ENCODE measurements at places on chromosomes 4 and X.

GRCh38 chr4:154389148-154389547 is 102.5 kb downstream of the DCHS2 start:
- DNase-seq, result no peak

DNA sequence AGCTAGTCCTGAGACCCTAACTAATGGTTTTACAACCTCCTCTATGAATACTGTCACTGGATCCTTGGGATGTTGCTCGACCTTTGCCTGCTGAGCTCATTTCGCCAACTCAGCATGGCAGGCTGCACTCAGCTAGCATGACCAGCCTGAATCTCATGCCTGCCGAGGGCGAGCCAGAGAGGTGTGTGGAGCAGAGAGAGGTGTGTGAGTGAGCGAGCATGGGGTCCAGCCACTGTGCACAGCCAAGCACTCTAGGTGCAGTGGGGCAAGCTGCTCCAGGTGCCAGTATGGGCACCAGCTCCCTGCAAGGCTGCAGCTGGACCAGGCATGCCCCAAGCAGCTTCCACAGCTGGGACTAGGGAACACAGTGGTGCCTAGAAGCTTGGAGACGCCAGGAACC is 410.9 kb downstream of the PCDH10 start:
- DNase-seq, result no peak

DNA sequence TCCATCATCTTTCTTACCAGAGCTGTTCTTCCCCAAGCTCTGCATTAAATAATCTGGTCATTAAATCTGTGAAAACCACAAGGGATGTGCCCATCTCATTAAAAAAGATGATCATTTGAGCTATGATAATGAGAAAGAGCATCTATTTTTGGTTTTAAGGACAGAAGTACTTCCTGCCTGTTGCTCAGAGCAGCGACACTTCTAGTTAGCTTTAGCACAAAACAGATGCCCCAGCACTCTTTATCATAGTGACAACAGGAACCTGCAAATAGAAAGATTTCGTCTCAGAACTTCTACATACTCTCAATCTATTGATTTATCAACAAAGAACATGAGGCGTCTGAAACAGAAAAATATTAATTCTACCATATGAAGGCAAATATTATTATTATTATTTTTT is 140.1 kb downstream of the APBB2 start:
- no peak for DNase-seq

DNA sequence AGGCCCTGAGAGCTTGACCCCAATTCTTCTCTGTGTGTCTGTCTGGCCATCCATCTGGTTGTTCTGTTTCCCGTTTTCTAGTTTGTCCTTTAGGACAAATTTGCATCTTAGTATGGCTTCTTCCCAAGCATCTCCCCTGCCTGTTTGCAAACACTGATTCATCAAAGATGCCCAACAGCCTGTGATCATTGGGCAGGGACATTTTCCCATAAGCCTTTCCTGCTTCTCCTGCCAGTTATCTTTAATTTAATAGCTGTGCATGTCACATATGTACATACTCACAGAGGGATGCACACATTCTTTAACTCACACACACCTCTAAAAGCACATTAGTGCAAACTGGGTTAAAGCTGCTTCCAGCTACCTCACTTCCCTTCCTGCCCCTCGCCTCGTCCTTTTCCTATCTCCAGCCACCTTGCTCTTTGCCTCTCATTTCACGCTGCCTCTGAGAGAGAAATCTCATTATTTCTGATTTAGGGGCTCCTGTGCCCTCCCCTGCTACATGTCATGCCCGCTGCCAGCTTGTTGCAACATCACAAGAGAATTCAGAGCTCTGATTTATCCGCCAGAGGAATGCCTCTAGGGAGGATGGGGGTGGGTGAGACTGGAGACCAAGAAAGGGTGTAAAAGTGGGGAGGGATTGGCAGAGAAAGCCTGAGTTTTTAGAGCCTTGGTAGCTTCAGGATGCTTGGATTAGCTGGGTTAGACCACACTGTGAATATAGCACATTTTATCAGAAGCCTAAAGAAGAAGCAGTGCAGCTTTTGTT is 100.6 kb downstream of the NHS start:
- no peak for DNase-seq

- DNase-seq, result no peak
Observed at GRCh38 chrX:37752936-37753335, 26.9 kb upstream of the CYBB start.

DNA sequence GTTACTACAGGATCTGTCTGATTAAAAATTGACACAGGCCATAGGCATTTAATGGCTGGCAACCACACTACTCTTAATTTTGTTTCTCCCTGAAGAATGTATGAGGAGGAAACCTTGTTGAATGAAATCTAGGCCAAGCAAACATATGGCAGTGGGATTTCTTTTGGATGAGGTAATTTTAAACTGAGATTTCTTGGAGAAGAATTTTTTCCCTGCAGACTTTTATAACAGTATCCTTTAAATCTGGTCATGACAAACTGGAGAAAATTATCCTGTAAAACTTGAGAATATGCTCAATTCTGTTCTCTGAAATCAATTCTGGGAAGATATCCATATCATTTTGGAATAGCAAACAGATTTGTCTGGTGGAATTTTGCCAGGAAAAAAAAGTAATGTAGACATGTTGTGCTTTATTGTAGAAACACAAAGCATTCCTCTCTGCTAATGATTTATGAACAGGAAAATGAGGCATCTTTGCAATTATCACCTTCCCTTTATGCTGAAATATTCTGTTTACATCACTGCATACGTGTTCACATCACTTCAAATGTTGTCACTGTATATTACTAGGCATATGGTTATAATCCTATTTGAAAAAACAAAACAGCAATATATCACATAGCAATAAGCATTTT is 108.3 kb upstream of the ARSJ start:
- DNase-seq, result no peak

- no peak for DNase-seq
Observed at GRCh38 chr4:26466578-26467270, 23.6 kb downstream of the CCKAR start.

DNA sequence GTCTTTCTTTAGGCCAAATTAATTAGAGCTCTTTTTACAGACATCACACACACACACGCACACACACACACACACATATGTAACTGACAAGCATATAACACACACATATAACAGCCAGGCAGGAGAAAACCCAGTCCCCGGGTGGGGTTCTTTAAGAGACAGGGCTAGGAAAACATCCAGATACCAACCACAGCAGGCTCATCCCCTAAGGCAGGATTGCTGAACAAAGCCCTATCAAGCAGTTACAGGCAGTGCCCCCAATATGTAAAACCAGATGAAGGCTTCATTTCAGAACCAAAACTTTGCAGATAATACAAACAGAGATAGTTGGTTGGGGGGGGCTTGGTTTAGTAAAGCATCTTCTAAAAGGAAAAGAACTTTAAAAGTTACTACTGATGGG is 18.0 kb upstream of the FAM47E start:
- no peak for DNase-seq

DNA sequence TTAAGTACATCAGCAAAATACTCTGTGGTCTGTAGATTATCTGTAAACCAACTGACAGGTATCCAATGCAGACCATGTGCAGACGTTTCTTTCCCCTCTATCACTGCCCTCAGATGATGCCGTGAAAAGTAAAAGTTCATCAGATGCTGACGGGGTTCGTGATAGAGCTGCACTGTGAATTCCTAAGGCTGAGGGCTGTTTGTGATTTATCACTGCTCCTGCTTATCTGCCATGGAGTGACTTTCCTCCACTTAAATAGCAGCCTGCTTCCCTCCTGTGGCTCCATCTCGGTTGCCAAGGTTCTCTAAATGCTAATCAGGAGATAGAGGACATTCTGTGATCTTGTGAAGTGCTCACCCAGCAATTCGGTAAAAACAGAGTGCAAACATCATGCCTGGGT is 89.3 kb upstream of the SRD5A3 start:
- DNase-seq, result no peak

GRCh38 chrX:17792826-17793225 is 55.5 kb downstream of the SCML1 start:
- DNase-seq, result no peak

DNA sequence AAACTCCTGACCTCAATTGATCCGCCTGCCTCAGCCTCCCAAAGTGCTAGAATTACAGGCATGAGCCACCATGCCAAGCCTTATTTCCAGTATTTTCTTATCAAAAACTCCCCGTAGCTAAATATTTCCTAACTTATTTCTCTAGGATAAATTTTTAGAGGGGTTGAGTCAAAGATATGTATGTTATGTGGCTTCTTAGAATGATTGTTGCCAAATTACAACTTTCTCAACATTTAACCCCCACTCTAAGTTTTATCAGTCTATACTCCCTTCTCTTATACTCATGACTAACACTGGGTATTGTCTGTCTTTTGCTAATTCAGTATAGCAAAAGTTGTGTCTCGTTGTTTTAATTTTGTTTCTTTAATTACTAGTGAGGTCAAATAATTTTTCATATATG is 187.7 kb upstream of the LNX1 start:
- DNase-seq, result no peak

GRCh38 chrX:121479406-121479805 is 432.0 kb downstream of the GLUD2 start:
- no peak for DNase-seq

DNA sequence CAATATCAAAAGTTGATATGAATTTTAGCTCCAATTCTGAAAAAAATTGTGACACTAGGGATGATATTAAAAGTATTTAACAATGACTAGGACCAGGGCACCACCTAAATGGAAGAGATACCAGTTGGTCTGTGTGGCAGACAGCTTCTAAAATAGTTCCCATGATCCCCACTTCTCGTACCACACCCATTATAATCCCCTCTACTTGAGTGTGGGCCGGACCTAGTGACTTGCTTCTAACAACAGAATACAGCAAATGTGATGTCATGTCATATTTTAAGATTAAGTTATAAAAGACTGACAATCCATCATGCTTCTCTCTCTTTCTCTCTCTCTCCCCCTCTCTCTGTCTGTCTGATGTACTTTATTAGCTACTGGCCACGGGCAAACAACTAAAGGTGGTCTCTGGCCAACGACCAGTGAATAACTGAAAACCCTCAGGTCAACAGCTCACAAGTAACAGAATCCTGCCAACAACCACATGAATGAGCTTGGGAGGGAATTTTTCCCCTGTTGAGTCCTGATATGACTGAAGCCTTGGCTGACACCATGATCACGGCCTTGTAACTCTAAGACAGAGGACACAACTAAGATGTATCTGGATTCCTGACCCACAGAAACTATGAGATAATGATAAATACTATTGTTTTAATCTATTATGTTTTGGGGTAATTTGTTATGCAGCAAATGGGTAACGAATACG is 34.4 kb downstream of the FAM13A start:
- no peak for DNase-seq

DNA sequence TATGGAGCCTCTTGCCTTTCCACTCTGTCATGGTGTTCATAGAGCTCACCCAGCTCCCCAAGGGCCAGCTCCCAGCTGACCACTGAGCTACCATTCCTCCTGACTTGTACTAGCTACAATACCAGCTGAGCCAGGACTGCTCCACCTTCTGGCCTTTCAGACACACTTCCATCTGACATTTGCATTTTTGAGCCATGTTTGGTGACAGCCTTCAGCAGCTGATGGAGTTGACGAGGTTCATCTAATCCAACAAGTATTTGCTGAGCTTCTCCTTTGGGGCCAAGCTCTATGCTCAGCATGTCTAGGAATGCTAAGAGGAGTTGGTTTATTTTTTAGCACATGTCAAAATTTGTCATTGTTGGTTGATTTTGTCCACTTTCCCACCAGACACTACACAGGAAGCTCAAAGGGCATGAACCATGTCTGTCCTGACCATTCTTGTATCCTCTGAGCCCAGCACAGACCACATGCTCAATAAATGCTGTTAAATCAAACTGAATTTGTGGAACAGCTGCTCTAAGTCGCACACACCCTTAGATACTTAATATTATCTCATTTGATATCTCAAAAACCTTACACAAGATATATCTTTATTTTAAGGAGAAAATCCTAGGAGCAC is 142.6 kb upstream of the PPARGC1A start:
- no peak for DNase-seq

DNA sequence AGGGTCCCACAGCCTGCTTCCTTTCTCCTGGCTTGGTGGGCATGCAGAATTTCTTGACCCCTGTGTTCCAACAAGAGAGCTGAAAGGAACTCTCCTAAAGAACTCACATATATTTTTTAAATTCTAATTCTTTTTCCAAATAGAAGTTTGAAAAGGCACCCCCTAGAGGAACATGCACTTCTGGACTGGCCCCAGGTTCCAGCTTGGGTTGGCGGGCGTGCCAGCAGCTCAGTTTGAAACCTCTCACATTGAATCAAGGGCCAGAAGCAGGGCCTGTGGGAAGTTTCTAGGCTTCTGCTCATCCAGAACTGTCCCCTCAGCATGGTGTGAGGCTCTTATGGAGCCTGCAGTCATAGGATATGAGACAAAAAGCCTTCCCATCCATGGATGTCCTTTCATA is 132.6 kb downstream of the ATG4A start:
- no peak for DNase-seq

GRCh38 chr4:60923075-60923474 is 277.1 kb upstream of the ADGRL3 start:
- DNase-seq, result no peak

- no peak for DNase-seq
Observed at GRCh38 chrX:120739300-120739699, 109.4 kb upstream of the C1GALT1C1 start.

DNA sequence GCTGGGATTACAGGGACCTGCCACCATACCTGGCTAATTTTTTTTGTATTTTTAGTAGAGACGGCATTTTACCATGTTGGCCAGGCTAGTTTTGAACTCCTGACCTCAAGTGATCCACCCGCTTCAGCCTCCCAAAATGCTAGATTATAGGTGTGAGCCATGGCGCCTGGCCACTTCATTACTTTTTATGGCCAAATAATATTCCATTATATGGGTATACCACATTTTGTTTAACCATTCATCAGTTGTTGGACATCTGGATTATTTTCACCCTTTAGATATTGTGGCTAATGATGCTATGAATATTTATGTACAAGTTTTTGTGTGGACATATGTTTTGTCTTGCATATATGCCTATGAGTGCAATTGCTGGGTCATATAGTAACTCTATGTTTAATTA is 8.6 kb upstream of the FHIP1A start:
- DNase-seq, result no peak

DNA sequence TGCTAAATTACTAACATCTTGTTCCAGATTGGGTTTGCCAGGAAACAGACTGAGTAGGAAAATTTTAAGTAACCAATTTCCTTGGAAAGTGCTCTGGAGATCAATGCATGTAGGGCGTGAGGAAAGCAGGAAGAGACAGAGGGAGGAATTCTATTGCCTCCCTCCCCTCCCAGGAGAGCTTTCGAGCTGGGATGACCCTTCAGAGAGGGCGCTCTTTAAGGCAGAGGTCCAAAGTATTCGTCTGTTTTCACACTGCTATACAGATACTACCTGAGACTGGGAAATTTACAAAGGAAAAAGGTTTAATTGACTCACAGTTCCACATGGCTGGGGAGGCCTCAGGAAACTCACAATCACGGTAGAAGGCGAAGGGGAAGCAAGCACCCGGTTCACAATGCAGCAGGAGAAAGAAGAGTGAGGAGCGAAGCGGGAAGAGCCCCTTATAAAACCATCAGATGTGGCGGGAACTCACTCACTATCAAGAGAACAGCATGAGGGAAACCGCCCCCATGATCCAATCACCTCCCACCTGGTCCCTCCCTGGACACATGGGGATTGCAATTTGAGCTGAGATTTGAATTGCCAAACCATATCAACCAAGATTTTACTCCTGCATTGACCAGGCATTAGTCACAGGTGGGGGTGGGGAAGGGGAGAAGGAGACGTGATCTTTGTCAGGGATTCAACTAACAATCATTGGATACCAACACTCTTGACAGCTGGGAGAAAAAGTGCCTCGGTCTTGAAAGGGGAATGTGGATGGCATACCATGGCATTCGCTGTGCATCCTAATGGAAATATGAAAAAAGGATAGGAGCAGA is 63.8 kb downstream of the SLITRK2 start:
- DNase-seq, result no peak

GRCh38 chr4:137495578-137495977 is 36.7 kb downstream of the PCDH18 start:
- DNase-seq, result no peak

Data from activated CD4-positive, alpha-beta T cell treated with anti-CD3 and anti-CD28 coated beads, Interleukin-2, Interleukin-4, amounts not matched to agents 100 ng/mL and 50 ng/mL, durations not matched to agents 16 hours and 8 hours (primary cell).